Activated CD4-positive, CD25-positive, alpha-beta regulatory T cell (primary cell): ENCODE measurements at places on chromosomes 16 and 17.

- no peak for DNase-seq
These were observed 27.7 kb upstream of the CACNG5 start for GRCh38 chr17:66807182-66807581.

GRCh38 chr17:48718761-48719641 lies 3.3 kb downstream of the PRAC1 start:
- no peak for DNase-seq

GRCh38 chr16:49498264-49498663 lies 124.7 kb downstream of the C16orf78 start:
- DNase-seq: no peak

- DNase-seq: no peak
These were observed 605 bp downstream of the MRTFB start for GRCh38 chr16:14071576-14072271.

GRCh38 chr16:59216291-59216690 lies 482.2 kb upstream of the GOT2 start:
- no peak for DNase-seq

- DNase-seq: peak; percentile 64
These were observed 42.8 kb upstream of the ZC3H18 start for GRCh38 chr16:88527186-88527936.
